ENCODE measurements at places on chromosomes 3 and 15. TPM values are rescaled to one million over a fixed set of nuclear protein-coding genes. Genes with fewer than 3 reads are reported as not detected.

Gene NUDT16
- total RNA-seq, result 209 TPM

Gene DISP2
- 5.2 TPM for total RNA-seq

Gene ATP13A4
- total RNA-seq, result 2.1 TPM

Gene HCN4
- 0.18 TPM for total RNA-seq

Gene C2CD4A
- 1.7 TPM for total RNA-seq

Gene PFKFB4
- total RNA-seq, result 78.0 TPM

Gene PIERCE2
- total RNA-seq, result not detected

Gene TWF2
- 46.2 TPM for total RNA-seq

Gene SLC51A
- 172 TPM for total RNA-seq

Gene GUCA1C
- total RNA-seq, result not detected

Gene CAMK2N2
- total RNA-seq, result not detected

Gene CGNL1
- 2.1 TPM for total RNA-seq

Gene CASR
- 0.28 TPM for total RNA-seq

Gene DUOX1
- 0.35 TPM for total RNA-seq

GRCh38 chr3:159645874-159646273 is 342.8 kb upstream of the IL12A start:
- H3K4me1 ChIP-seq, result no peaks in the 10 kb centered on the region
- H3K27ac ChIP-seq, result no peak overlapping the region
- H3K27me3 ChIP-seq, result no peaks in the 10 kb centered on the region
- no peak overlapping the region for H3K4me3 ChIP-seq

GRCh38 chr15:80776420-80777045 is 2.6 kb upstream of the CEMIP start:
- no peaks in the 10 kb centered on the region for H3K36me3 ChIP-seq
- no peak overlapping the region for H3K4me3 ChIP-seq

DNA sequence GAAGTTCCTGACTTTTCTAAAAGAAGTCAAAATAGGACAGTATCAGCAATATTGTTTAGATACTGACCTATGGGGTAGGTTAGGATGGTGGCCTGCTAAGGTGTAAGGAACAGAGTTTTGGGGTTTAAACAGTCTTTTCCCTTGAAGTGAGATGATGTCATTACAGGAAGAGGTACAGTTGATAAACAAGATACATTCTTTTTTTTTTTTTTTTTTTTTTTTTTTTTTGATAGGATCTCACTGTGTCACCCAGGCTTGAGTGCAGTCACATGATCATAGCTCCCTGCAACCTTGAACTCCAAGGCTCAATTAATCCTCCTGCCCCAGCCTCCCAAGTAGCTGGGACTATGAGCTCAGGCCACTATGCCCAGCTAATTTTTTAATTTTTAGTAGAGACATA is 33.3 kb downstream of the SLC25A36 start:
- no peak for DNase-seq
- no peaks in the 10 kb centered on the region for H3K27me3 ChIP-seq
- no peak overlapping the region for H3K27ac ChIP-seq

GRCh38 chr3:53192608-53193007 is 31.6 kb downstream of the PRKCD start:
- peaks cover 4% of the 10 kb centered on the region for H3K36me3 ChIP-seq
- no peak overlapping the region for H3K27ac ChIP-seq
- no peaks in the 10 kb centered on the region for H3K27me3 ChIP-seq
- peak; percentile 79 for DNase-seq

GRCh38 chr3:106457281-106458180 is 588.7 kb upstream of the CBLB start:
- DNase-seq, result no peak
- H3K36me3 ChIP-seq, result no peaks in the 10 kb centered on the region
- no peaks in the 10 kb centered on the region for H3K27me3 ChIP-seq
- no peak overlapping the region for H3K4me3 ChIP-seq

GRCh38 chr15:80325206-80325605 is 73.2 kb upstream of the CTXND1 start:
- no peaks in the 10 kb centered on the region for H3K4me1 ChIP-seq
- H3K36me3 ChIP-seq, result no peaks in the 10 kb centered on the region
- DNase-seq, result no peak
- H3K4me3 ChIP-seq, result no peak overlapping the region

GRCh38 chr15:59611276-59612260 is at the start of gene GCNT3:
Gene GCNT3, plus strand, starts transcription at chr15:59611783. Its CDS starts 6,456 bp downstream, at chr15:59618239.
- peak within 1 kb of the TSS; percentile 57 for H3K4me3 ChIP-seq
- H3K4me1 ChIP-seq, result peaks cover 8% of the 10 kb centered on the region
- H3K36me3 ChIP-seq, result no peaks in the 10 kb centered on the region
- no peak for DNase-seq
- no peaks in the 10 kb centered on the region for H3K27me3 ChIP-seq

DNA sequence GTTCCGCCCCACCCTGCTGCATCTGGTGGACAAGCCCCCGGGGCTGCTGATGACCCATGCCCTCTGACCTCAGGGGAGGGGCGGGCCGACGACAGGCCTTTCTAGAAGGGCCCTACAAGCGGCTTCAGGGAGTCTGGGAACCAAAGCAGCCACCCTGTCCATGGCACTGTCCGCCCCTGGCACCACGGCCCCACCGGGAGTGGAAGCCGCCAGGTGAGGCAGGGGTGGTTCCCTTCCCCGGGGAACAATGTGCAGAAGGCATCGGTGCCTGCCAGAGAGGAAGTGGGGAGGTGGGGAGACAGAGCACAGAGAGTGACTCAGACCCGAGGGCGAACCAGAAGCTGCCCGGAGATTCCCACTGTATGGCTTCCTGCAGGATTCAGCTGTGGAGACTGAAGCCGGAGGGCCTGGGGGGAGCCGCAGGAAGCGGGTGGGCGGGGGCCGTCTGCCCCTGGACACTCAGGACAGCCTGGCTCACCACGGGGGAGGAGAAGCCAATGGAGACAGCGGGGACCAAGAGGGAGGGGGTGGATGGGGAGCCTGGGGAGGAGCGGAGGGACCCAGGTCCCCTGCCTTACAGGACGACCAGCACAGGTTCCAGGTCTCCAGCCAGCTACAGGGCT is 134.0 kb downstream of the TPRA1 start:
- DNase-seq, result no peak
- H3K36me3 ChIP-seq, result no peaks in the 10 kb centered on the region
- H3K27me3 ChIP-seq, result no peaks in the 10 kb centered on the region
- no peak overlapping the region for H3K27ac ChIP-seq
- no peak overlapping the region for H3K4me3 ChIP-seq

GRCh38 chr3:117898722-117899522 is 1135.7 kb downstream of the IGSF11 start:
- no peak overlapping the region for H3K4me3 ChIP-seq
- H3K4me1 ChIP-seq, result no peaks in the 10 kb centered on the region
- no peaks in the 10 kb centered on the region for H3K36me3 ChIP-seq
- no peak overlapping the region for H3K27ac ChIP-seq

DNA sequence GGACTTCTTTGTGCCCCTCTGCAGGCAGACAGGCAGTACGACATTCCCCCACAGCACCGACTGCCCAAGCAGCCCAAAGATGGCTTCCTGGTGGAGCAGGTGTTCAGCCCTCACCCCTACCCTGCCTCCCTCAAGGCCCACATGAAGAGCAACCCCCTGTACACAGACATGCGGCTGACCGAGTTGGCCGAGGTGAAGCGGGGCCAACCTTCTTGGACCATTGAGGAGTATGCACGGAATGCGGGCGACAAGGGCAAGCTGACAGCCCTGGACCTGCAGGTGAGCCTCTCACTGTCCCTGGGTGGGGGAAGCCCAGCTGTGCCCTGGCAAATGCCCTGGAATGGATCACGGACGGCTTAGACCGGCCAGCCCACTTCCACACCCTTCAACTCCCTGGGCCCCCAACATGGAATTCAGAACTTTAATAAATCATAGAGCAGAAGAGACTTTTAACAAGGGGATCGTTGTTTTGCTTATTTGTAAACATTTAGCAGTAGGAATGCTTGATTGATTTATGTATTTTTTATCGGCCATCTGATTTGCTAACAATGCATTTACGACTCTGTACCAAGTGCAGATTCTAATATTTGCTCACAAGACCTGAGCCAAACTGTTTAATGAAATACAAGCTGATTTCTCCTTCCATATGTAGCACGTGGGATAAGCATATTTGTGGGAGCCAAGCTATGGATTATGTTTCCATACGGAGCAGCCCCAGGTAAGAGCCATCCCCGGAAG is 31.1 kb downstream of the MINAR1 start:
- H3K36me3 ChIP-seq, result no peaks in the 10 kb centered on the region
- H3K27ac ChIP-seq, result no peak overlapping the region
- no peak for DNase-seq
- no peaks in the 10 kb centered on the region for H3K27me3 ChIP-seq

DNA sequence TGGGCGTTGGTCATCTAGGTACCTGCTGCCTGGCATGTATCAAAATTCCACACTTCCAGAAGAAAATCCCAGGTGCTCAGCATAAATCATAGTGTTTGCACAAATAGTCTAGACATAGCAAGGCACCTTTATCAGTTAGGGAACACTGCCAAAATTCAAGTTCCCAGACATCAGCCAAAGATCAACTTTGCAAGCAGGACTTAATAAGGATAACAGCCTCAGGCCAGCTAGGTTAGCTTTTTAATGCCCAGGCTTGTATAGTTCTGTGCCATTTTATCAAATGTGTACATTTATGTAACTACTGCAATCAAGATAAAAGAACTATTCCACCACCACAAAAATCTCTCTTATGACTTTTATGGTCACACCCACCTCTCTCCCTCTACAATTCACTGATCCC is 30.7 kb downstream of the DZIP3 start:
- DNase-seq, result no peak
- no peak overlapping the region for H3K27ac ChIP-seq
- no peaks in the 10 kb centered on the region for H3K36me3 ChIP-seq
- no peaks in the 10 kb centered on the region for H3K4me1 ChIP-seq
- H3K4me3 ChIP-seq, result no peak overlapping the region

- H3K36me3 ChIP-seq, result no peaks in the 10 kb centered on the region
- H3K27me3 ChIP-seq, result no peaks in the 10 kb centered on the region
- H3K4me1 ChIP-seq, result no peaks in the 10 kb centered on the region
- no peak overlapping the region for H3K4me3 ChIP-seq
- no peak for DNase-seq
Observed at GRCh38 chr15:29612701-29613100, 209.6 kb downstream of the TJP1 start.

DNA sequence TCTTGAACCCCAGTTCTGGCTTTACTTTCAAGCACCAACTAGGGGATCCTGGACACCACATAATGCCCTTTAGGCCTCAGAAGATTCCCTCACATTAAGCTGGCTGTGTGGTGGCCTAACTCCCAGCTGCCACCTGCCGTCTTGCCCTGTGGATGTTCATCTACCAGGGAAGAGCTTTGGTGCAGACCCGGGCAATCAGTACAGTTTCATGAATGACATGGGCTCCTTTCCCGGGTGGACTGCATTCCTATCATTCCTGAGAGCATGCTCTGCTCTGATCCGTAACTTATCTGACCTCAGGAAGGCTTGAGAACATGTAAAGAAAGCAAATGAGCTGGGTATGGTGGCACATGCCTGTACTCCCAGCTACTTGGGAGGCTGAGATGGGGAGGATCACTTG is 50.0 kb upstream of the GSK3B start:
- no peak overlapping the region for H3K4me3 ChIP-seq
- no peak for DNase-seq
- H3K27ac ChIP-seq, result no peak overlapping the region
- H3K36me3 ChIP-seq, result no peaks in the 10 kb centered on the region
- peaks cover 5% of the 10 kb centered on the region for H3K4me1 ChIP-seq

GRCh38 chr3:12741209-12741608 is 17.9 kb downstream of the TMEM40 start:
- no peak for DNase-seq
- no peaks in the 10 kb centered on the region for H3K4me1 ChIP-seq
- H3K27ac ChIP-seq, result no peak overlapping the region
- no peaks in the 10 kb centered on the region for H3K36me3 ChIP-seq
- no peaks in the 10 kb centered on the region for H3K27me3 ChIP-seq
- no peak overlapping the region for H3K4me3 ChIP-seq

DNA sequence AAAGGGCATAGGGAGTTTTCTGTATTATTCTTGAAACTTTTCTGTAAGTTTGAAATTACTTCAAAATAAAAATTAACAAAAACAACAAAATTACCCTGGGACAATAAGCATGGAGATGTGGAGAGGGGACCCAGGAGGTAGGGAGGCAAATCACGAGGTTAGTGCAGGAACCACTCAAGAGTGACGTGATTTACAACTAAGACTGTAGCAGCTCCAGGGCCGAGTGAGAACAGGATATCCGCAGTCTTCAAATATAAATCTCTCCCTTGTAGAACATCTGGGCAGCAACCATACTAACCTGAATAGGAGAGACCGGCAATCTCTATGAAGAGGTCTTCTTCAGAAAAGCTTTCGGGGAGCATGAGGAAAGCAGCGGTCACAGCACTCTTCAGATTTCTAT is 17.3 kb downstream of the TAMM41 start:
- H3K36me3 ChIP-seq, result no peaks in the 10 kb centered on the region
- H3K4me1 ChIP-seq, result no peaks in the 10 kb centered on the region
- no peak for DNase-seq
- H3K27ac ChIP-seq, result no peak overlapping the region
- no peaks in the 10 kb centered on the region for H3K27me3 ChIP-seq

DNA sequence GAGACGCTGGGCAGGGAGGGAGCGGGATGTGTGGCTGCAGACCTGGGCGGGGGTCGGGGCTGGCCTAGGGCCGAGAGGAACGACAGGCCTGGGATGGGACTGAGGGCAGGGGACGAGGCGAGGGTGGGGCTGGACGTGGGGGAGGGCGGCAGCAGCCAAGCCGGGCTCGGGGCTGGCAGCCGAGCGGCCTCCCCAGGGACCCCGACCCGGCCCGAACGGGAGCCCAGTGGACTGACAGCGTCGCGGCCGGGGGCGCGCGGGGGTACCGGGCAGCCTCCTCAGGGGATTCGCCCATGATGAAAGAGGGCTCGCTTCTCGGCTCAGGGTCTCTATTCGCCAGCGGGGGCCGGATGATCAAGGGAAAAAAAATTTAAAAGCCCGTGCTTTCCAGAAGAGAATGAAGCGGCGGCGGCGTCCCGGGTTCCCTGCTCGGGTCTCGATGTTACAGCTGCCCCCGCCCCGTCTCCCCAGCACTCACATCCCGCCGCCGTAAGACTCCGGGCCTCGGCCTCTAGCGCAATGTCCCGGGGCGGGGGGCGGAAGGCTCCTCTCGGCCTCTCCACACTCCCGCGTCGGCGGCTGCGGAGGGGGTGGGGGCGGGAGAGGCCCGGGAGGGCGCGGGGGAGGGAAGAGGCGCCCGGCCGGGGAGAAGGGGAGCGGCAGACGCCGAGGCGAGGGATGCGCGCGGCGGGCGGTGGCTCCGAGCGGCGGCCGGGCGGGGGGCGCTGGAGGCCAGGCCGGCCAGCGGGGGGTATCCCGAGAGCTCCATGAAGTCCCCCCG is 4.3 kb downstream of the PTH1R start:
- peak overlapping the region; percentile 70 for H3K27ac ChIP-seq
- no peaks in the 10 kb centered on the region for H3K36me3 ChIP-seq
- peaks cover 25% of the 10 kb centered on the region for H3K4me1 ChIP-seq
- no peaks in the 10 kb centered on the region for H3K27me3 ChIP-seq

GRCh38 chr3:12990306-12990705 is 82.9 kb downstream of the IQSEC1 start:
- H3K27me3 ChIP-seq, result no peaks in the 10 kb centered on the region
- no peaks in the 10 kb centered on the region for H3K36me3 ChIP-seq
- no peak for DNase-seq
- H3K4me1 ChIP-seq, result no peaks in the 10 kb centered on the region
- H3K27ac ChIP-seq, result no peak overlapping the region

Data from Peyer's patch (tissue), 4 donors.